Activated T-cell treated with anti-CD3 and anti-CD28 coated beads, Interleukin-2, amount 50 U/mL, for 72 hours (primary cell): ENCODE measurements at places on chromosomes 13 and 19. TPM values are rescaled to one million over a fixed set of nuclear protein-coding genes. Genes with fewer than 3 reads are reported as not detected.
A peak's percentile ranks its signal among the peaks of the same experiment; 100 is the strongest.

DNA sequence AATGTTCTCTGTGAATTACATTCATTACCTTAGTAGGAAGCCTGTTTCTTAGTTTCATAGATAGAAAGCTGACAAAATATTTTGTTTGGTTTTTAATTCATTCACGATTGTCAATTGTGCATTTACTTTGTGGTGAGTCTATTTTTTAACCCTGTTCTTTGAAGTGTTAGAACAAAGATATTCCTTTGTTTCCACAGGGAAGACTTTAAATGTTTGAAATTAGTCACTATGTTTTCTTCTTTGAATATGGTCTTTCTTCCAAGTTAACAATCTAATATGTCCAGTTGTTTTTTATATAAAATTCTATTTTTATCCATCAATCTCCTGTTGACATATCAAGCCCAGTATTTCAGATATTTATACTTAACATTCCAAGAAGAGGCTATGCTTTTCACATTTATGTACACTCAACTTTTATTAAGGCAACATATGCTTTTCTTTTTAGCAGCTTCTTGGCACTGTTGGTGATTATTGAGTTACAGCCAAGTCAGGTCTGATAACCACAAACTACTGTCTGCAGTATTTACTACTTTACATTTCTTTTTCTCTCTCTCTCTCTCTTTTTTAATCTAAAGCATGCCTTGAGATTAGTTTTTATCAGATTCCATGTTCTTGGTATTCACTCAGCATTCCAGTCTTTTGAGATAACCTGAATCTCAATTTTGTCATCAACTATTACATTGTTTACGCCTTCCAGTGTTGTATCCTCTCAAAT, 812.8 kb upstream of the SLC10A2 start:
- no peak overlapping the region for H3K4me3 ChIP-seq
- no peak for DNase-seq
- no peaks in the 10 kb centered on the region for H3K4me1 ChIP-seq
- H3K27ac ChIP-seq: no peak overlapping the region

DNA sequence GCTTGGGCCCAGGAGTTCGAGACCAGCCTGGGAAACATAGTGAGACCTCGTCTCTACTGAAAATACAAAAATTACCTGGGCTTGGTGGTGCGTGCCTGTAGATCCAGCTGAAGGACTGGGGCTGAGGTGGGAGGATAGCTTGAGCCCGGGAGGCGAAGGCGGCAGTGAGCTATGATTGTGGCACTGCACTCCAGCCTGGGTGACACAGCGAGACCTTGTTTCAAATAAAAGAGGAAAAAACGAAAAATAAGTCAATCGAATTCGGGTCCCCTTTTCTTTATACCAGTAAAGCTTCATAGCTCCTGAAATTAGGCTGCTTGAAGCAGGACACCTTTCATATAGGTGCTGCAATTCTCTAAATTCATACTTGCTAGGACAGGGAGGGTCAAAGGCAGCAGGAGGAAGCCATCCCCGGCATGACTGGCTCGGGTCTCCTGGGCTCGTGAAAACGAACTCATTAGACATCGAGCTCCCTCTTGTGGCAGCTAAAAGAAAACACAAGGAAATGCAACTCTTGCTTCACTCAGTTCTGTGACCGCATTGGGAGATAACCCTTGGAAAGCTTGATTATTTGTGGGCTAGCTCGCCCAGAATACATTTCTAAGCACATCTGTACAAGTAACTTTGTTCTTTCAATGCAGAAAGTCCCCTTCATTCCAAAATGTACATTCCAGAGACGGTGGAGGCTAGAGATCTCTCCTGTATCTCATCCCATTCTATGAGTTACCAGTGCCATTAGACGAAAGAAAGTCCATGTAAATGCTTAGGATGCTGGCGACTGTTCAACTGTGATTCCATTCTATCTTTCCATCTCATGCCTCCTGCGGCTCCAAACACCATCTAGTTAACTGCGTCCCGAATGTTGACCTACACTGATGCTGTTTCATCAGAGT, 16.8 kb downstream of the FPR2 start:
- peaks cover 1% of the 10 kb centered on the region for H3K36me3 ChIP-seq
- H3K4me1 ChIP-seq: peaks cover 6% of the 10 kb centered on the region
- peak; percentile 44 for DNase-seq
- peaks cover 84% of the 10 kb centered on the region for H3K27me3 ChIP-seq
- H3K4me3 ChIP-seq: no peak overlapping the region
- H3K27ac ChIP-seq: no peak overlapping the region

DNA sequence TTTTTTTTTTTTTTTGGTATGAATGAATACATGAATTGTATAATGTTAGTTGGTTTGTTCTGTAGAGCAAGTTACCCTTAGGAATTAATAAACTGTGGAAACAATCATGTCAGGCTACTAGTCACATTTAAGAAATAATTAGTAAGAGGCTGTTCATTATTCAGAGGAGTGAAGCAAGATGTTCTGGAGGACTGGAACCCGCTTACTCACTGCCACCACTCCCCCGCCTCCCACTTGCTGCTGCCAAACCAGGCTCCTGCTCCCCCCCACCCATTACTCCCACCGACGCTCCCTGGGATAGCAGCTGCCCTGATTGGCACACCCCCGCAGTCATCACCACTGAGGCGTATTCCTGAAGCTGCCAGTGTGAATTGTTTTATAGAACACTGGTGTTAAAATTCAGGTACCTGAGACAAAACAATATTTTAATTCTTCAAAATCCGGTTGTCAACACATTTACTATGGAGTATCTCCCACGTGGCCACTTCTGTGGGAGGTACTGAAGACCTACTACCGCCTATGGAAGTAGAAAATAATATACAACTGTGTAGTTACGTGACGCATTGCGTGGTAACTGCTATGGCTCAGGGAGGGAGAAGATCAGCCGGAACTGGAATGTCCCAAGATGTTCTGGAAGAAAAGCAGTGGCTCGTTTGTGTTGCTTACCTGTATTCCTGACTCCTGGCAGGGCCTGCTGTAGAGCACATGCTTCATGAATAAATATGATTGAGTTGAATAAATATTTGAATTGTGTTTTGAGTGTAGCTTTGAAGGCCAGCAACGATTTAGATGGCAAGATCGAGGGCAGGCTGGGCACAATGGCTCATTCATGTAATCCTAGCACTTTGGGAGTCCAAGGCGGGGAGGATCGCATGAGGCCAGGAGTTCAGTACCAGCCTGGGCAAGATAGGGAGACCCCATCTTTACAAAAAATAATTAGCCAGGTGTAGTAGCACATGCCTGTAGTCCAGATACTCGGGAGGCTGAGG, 1.7 kb downstream of the DPY19L3 start:
- peak overlapping the region; percentile 86 for H3K27ac ChIP-seq
- H3K4me3 ChIP-seq: peak overlapping the region; percentile 92
- H3K27me3 ChIP-seq: no peaks in the 10 kb centered on the region
- no peak for DNase-seq
- peaks cover under 1% of the 10 kb centered on the region for H3K36me3 ChIP-seq
- peaks cover 27% of the 10 kb centered on the region for H3K4me1 ChIP-seq

DNA sequence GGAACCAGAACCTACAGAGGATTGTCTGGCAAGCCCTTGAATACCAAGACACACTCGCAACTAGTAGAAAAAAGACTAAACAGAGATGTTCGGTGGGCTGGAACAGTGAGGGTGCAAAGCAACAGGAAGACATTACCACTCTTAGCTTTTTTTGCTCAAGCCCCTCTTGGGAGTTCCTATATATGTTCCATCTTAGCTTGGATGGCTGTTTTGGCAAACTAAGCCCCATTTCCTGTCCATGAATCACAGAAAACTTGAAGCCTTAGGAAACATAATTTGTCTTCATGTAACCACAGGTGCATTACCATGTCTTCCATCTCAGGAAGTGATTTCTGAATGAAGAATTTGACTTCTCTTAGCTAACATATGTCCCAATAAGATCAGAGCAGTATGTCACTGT, 446.3 kb downstream of the OLFM4 start:
- no peaks in the 10 kb centered on the region for H3K36me3 ChIP-seq
- no peaks in the 10 kb centered on the region for H3K4me1 ChIP-seq
- H3K27ac ChIP-seq: no peak overlapping the region
- DNase-seq: no peak
- no peaks in the 10 kb centered on the region for H3K27me3 ChIP-seq

The B3GNT8 gene
- total RNA-seq: not detected

The ZNF850 gene
- total RNA-seq: 10.4 TPM

The KLK2 gene
- 0.63 TPM for total RNA-seq
